ENCODE measurements at places on chromosomes 6 and 20.

DNA sequence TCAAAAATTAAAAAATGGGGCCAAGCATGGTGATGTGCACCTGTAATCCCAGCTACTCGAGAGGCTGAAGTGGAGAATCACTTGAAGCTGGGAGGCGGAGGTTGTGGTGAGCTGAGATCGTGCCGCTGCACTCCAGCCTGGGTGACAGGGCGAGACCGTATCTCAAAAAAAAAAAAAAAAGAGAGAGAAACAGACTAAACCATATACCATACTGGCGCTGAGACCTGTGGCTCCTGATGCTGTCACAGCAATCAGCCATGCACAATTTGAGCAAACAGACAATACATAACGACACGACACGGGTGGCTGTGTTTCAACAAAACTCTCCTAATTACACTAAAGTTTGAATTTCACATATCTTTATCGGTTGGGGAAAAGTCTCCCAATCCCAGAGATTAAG, 14.9 kb upstream of the CBFA2T2 start:
- DNase-seq, result no peak

DNA sequence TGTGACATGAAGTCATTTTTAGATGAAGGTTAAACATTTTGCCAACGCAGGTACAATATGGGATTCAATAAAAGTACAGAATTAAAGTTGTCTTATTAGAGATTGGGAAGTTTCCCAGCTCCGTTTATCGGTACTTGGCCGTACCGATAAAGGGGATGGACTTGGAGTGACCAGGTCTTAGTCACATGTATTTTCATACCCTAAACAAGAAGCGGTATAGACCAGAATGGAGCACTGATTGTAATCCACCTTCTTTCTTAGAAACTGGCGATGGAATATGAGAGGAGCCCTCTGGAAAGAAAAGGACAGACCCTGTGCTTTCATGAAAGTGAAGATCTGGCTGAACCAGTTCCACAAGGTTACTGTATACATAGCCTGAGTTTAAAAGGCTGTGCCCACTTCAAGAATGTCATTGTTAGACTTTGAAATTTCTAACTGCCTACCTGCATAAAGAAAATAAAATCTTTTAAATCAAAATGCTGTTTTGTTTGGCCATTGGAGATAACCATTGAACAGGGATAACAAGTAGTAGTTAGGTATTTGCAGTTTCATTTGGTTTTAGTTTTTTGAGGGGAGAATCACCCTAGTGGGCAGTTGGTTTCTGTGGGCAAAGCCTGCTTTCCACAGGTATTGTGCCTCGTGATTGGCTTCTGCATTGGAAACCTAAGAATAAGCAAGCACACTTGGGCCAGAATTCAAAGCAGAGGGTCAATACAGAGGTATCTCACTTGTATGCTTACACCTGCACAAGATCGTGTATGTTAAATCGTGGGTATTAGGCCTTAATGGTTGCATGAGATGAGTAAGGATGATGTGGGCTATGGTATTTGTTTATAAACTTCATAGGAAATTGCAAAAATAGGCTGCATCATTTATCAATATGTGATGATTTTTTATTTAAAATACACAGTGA, 11.2 kb upstream of the ZNFX1 start:
- peak; percentile 33 for DNase-seq

- DNase-seq, result no peak
Observed at GRCh38 chr6:151063842-151064647, 175.7 kb upstream of the AKAP12 start.

DNA sequence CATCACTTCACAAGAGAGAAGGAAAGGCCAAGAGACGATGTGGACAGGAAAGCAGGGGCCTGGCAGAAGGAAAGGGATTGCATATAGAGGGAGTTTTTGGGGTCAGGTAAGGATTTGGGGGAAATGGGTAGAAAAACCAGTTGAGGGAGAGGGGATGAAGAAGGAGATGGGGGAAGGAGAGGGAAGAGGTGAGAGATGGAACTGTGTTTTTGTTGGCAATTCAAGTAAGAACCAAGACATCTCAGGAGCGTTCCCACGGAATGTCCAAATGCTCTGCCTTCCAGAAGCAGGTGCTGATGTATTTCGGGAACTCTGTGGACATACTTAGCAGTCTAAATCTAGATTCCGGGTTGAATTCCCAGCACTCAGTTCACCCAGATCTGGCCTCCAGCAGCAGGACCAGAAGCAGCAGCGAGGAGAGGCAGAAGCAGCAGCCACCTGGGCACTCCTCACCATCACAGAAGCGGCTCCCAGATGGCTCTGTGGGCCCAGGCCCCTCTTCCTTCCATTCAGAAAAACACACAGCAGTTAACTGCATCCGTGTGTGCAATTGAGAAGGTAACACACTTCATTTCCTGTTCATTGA, 88.8 kb downstream of the DZANK1 start:
- no peak for DNase-seq

DNA sequence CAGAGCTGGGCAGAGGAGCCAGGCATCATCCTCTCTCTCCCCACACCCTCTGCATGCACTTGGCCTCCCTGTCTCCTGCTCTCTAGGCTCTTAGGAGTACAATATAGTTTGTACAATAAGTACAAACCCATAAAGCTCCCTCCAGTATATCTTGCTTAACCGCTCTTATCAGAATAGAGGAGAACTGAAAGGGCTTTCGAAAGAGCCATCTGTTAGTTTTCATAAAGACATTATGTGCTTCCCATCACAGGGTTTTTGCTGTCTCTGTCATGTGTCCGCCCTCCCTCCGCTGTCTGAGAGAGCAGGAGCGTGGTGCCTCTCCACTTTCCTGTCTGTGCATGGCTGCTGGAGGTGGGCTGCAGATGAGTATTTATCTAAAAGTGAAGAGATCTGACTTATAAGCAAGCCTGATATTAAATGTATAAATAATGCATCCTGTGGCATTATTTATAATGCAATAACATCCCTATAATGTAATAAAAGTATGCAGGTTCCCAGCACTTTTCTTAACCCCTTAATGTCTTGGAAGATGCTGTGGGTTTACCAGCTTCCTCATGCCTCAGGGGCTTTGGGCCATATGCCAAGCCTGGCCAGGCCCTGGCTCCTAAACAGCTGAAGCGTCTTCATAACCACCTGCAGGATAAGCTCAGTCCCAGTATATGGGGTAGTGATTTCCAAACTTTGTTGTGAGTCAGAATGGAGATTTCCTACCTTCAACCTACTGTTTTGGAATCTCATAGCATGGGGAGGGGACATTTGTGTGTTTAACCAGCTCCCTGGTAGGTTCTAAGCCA, 297.1 kb downstream of the DHX35 start:
- DNase-seq, result no peak

DNA sequence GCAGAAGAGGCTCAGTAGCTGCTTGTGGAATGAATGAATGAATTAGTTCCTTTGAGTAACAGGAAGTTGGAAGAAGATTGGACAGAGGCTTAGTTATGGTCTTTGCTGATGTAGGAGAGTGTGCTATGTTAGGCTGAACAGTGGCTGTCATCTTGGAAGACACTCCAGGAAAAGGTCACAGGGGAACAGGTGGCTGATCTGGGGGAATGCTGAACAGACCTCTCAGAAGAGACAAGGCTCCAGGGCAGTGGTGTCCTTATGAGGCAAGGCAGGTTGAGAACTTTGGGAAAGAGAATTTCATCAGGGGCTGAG, 62.3 kb downstream of the UTRN start:
- DNase-seq, result no peak

GRCh38 chr6:119138906-119139541, 60.6 kb upstream of the FAM184A start:
- DNase-seq, result no peak

GRCh38 chr6:22651731-22652130, 82.4 kb downstream of the HDGFL1 start:
- no peak for DNase-seq

- no peak for DNase-seq
Observed at GRCh38 chr6:2859185-2859700, 17.6 kb upstream of the SERPINB1 start.

- no peak for DNase-seq
Observed at GRCh38 chr6:128271011-128271410, 249.4 kb downstream of the PTPRK start.

GRCh38 chr6:37848371-37848770, 28.8 kb downstream of the ZFAND3 start:
- DNase-seq, result no peak

DNA sequence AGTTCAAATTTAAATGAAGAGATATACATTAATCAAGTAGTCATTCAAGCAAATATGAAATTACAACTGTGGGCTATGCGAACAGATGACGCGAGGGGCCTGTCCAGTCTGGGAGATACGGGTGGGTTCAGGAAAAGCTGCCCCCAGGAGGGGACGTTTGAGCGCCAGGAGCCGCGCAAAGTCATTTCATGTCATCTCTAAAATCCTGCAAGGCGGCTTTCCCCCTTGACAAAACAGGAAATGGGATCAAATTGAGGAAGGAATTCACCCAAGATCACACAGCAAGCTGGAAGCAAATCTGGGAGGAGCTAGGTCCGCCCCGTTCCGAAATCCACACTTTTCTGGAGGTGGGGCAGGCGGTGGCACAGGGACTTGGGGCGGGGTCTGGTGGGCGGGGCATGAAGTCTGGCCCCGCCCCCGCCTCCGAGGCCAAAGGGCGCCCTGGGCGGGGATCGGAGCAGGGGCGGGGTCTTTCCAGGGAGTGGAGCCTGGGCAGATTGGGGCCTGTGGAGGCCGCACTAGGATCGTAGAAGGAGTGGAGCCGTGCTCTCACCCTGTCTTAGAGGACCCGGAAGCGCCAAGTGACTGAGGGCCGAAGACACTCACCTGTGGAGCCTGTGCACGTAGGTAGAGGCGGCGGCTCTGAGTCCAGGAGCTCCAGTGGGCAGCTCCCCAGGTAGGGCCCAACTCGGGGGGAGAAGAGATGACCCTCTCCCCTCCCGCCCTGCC, at the start of gene LPIN3:
Gene LPIN3, plus strand, starts transcription at position 495 of the 729 bp plus-strand sequence. CDS start 4,983 bp downstream, outside the sequence.
- peak; percentile 84 for DNase-seq
